ENCODE measurements at places on chromosomes 16 and 17. TPM values are rescaled to one million over a fixed set of nuclear protein-coding genes. Genes with fewer than 3 reads are reported as not detected.

GRCh38 chr16:24668481-24669061 is 60.9 kb upstream of the TNRC6A start:
- peak; percentile 83 for DNase-seq

GRCh38 chr17:35051183-35051578 is 12.3 kb downstream of the RFFL start:
- DNase-seq: peak; percentile 50

GRCh38 chr17:31597646-31598398 is 206.3 kb downstream of the RAB11FIP4 start:
- no peak for DNase-seq

- DNase-seq: no peak
Observed at GRCh38 chr17:80251966-80252365, 8.7 kb upstream of the RNF213 start.

DNA sequence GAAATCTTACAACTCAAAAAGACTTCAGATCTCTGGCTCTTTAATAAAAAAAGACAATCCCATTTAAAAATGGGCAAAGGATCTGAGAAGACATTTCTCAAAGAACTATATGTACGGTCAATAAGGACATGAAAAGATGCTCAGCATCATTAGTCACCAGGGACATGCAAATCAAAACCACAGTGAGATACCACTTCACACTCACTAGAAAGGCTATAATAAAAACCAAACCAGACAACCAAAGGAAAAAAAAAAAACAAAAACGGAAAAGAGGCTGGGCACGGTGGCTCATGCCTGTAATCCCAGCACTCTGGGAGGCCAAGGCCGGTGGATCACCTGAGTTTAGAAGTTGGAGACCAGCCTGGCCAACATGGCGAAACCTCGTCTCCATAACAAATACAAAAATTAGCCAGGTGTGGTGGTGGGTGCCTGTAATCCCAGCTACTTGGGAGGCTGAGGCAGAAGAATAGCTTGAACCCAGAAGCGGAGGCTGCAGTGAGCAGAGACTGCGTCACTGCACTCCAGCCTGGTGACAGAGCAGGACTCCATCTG is 1.7 kb upstream of the NPIPB7 start:
- DNase-seq: no peak

LITAFD gene
- total RNA-seq: not detected

TAT gene
- total RNA-seq: not detected

AOC3 gene
- 2.6 TPM for total RNA-seq
